Left ventricle myocardium inferior (tissue), 1 donor: ENCODE measurements at places on chromosomes 7 and 10.
A peak's percentile ranks its signal among the peaks of the same experiment; 100 is the strongest.

DNA sequence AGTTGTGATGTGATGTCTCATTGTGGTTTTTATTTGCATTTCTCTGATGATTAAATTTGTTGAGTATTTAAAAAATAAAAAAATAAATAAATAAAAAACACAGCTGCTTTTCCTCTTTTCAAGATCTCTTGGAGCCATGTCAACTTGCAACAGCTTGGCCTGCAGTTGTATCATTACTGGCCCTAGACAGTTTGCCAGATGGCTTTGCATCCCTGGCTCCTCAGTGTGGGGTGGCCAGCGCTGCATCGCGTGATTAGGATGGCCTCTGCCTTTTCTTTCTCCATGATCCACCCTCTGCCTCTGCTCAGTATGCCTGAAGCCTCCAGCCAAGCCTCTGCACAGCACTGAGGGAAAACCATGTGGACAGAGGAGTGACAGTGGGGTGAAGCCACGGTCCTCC, 96.8 kb downstream of the PPP1R3C start:
- peak; percentile 39 for DNase-seq

DNA sequence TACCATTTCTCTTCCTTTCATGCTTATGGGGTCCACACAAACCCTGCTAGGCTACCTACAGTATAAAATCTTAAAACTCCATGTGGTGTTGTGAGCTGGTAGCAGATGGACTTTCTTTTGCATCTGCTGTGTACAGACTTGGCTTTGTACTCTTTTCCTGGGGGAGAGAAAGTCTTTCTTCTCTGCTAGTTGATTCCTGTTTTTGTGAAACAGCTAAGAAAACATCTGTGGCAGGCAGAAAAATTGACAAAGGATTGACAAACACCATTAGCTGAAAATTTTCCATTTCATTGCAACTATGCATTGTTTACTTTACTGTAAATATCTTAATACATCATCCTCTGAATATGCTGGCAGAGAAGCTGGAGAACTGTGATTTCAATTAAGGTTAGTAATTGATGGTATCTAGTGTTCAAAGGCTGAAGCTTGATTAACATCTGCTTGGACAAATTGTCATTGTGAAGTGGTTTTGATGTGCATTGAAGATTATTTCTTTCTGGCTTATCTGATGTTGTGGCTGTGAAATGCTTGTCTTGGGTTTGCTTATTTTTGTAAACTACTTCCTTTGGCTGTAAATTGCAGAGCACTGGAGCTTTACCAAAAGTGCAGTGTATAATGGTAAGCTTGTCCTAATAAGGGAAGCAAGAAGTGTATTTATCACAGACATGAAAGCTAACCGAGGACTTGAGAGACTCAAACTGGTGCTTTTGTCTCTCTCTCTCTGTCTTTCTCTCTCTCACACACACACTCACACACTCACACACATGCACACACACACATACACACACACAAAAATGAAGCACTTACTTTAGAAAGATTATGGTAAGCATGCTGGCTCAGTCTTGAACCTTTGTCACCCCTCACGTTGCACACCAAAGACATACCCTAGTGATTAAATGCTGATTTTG, at the start of gene FOXP2:
FOXP2 (plus strand) TSS at position 660 of the 908 bp plus-strand sequence. CDS start 11,697 bp downstream, outside the sequence.
- no peak for DNase-seq

- no peak for DNase-seq
Observed at GRCh38 chr10:113958631-113959382, 84.9 kb upstream of the ADRB1 start.

DNA sequence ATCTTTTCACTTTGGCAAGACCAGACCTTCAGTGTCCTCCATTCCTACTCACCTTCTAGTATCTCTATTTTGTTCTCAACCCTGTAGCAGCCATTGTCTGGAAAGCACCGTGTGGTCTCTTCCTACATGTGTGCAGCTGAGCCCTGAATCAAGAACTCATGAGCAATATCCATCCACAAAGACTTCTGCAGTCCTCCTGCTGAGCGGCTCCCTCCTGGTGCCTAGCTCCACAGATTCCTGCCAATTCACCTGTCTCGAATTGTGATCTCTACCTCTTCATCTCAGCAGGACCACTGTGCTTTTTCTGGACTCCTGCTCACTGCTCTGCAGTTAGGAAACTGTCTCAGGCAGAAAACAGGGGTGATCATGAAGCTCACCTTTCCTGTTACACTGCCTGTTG, 118.8 kb downstream of the RELN start:
- no peak for DNase-seq

GRCh38 chr10:118151461-118151860, 104.7 kb upstream of the RAB11FIP2 start:
- DNase-seq, result no peak

DNA sequence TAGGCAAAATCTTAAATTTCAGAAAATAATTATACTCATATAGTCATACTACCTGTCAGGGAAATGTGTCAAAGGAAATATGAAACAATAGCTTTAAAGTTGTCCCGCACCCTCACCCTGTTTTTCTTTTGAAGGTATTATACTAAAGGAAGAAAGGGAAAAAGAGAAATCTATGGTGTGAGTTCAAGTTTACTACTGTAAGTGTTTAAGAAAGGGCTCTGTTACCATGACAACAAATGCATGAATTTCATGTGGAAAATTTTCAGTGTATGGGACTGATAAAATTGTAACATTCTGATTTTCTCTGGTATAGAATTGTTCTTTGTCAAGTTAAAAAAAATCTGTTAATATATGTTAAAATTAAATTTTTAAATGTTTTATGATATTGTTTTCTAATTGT, 229.8 kb downstream of the ADK start:
- no peak for DNase-seq

DNA sequence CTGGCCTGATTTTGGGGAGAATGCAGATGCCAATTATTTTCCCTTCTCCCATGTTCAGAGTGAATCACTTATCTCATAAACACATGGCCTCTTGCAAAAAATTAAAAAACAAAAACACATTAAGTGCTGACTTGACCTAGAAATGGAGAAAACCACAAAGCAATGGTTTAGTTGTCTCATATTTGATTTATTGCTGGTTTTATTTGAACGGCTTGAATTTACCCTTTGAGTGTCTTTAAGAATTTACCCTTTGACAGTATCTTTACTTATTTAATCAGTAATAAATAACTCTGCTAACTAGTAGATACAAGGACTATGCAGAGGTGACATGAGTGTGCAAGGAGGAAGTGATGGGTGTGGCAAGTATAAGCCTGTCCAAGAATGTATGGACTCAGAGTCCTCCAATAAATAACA, 68.1 kb upstream of the GSDME start:
- no peak for DNase-seq

DNA sequence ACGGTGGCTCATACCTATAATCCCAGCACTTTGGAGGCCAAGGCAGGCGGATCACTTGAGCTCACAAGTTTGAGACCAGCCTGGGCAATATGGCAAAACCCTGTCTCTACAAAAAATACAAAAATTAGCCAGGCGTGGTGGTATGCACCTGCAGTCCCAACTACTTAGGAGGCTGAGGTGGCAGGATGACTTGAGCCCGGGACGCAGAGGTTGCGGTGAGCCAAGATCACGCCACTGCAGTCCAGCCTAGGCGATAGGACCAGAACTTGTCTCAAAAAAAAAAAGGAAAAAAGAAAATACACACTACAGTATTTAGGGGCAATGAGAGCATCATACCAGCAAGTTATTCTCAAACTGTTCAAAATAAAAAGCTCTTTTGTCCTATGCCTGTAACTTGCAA, 59.5 kb downstream of the ABI1 start:
- no peak for DNase-seq

GRCh38 chr7:77661816-77662215, 34.4 kb upstream of the RSBN1L start:
- DNase-seq, result no peak

- DNase-seq, result no peak
Observed at GRCh38 chr7:41039981-41040380, 662.9 kb downstream of the INHBA start.

DNA sequence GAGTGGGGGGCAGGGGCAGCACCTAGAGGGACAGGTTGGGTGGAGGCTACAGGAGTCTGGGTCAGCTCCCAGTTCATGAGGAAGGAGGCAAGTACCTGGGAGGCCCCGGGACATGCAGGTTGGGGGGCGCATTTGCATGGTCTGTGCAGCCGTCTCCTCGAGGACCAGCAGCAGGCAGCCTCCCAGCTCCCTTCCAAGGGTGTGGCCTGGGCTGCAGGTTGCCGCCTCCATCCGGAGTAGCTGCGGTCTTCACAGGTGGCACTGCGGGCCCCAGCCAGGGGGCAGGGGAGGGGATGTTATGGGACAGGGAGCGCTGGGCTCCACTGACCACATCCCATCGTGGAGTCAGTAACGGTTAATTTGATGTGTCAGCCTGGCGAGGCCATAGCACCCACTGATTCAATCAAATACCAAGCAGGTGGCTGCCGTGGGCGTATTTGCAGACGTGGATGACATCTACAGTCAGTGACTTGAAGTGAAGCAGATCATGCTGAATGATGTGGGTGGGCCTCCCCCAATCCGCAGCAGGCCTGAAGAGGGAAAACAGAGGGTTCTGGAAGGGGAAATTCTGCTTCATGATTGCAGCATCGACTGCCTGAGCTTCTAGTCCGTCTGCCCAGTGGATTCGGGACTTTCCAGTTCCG, 81.6 kb downstream of the PRKAG2 start:
- peak; percentile 7 for DNase-seq

DNA sequence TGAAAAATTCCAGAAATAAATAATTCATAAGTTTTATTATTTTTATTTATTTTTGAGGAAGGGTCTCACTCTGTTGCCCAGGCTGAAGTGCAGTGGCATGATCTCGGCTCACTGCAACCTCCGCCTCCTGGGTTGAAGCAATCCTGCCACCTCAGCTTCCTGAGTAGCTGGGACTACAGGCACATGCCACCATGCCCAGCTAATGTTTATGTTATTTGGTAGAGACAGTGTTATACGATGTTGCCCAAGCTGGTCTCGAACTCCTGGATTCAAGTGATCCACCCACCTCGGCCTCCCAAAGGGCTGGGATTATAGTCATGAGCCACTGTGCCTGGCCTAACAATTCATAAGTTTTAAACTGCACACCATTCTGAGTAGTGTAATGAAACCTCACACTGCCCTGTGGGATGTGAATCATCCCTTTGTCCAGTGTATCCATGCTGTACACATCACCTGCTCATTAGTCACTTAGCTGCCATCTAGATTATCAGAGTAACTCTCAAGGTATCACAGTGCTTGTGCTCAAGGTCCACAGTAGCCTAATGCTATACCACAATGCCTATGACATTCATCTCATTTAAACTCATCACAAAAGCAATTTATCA, 17.9 kb downstream of the RTKN2 start:
- DNase-seq, result no peak

DNA sequence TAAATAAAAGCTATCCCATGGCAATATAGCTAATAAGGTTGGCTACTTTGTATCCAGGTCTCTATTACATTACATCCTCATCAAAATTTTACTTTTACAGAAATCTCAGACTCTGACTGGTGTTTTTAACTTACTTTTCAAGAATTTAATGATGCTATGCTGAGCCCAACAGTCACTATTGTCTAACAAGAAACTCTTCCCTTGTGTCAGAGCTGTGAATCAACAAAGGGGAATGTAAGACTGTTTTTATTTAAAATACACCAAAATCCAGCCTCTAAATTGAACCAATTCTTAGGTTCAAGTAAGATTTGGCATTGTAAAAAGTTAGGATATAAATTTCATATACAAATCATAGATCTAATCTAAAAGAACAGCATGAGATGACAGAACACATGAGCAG, 7.0 kb downstream of the RTKN2 start:
- DNase-seq, result no peak

DNA sequence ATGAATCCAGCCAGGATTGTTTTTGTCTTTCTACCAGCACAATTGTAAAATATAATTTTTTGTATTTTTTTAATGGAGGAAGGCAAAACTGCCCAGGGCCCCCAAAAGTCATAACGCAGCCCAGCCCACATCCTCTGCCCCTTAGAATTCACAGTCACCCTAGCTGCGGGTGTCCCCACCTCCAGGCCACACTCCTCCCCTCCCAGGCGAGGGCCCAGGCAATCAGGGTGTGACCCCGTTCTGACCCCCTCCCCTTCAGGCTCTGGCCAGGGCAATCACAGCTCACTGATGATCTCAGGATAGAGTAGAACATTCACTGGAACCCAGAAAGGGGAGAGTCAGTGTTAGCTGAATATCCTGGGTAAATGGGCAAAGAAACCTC, 92.0 kb upstream of the MACROH2A2 start:
- DNase-seq, result no peak

- DNase-seq, result no peak
Observed at GRCh38 chr7:50285269-50285668, 19.2 kb upstream of the IKZF1 start.

GRCh38 chr10:30940256-30940655, 91.4 kb downstream of the ZNF438 start:
- DNase-seq, result no peak

DNA sequence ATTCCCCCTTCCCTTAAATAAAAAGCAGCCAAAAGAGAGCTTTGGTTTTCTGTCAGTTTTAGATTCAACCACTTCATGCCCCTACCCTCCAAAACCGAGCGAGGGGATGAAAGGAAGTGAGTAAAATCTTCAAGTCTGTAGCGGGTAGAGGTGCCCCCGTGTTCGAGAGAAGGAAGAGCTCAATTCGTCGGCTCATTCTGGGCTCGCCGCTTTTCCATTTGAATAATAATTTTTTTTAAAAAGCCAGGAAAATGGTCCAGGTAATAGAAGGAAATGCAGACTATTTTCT, 436.2 kb upstream of the GALNT17 start:
- no peak for DNase-seq

DNA sequence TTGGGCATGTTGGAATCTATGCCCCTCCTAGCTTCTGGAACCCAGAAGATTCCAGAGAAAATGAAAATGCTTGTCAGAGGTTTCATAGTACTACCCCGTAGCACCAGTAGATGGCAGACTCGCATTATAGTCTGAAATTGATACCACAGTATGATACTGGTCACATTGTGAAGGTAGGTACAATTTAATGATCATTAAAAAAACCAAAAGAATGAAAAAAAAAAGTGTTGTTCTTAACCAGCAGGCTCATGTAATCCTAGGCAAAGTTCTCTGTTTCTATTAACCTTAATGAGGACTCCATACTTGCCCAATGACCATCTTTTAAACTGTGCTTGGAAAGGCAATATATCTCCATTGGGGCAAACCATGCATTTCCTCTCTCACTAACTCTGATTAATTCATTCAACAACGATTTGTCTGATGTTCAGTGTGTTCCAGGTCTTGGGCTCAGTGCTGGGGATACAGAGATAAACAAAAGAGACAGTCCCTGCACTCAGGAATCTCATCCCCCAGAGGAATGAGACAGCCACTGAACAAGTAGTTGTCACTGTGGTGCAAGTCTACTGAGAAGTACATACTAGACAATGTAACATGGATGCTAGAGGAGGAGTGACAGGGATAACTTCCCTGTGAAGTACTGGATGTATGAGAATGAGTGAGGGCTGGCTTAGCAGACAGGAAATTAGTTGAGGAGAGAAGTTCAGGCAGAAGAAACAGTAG, 223.5 kb upstream of the PHYHIPL start:
- DNase-seq, result no peak
